AG08396 (cell line): ENCODE measurements at places on chromosomes 11 and 22.

GRCh38 chr11:76770642-76771445, 12.3 kb upstream of the TSKU start:
- DNase-seq: peak; percentile 83

GRCh38 chr22:39129746-39130145, 22.7 kb downstream of the CBX7 start:
- no peak for DNase-seq

GRCh38 chr22:29821291-29822016, 16.6 kb downstream of the ASCC2 start:
- peak; percentile 59 for DNase-seq

DNA sequence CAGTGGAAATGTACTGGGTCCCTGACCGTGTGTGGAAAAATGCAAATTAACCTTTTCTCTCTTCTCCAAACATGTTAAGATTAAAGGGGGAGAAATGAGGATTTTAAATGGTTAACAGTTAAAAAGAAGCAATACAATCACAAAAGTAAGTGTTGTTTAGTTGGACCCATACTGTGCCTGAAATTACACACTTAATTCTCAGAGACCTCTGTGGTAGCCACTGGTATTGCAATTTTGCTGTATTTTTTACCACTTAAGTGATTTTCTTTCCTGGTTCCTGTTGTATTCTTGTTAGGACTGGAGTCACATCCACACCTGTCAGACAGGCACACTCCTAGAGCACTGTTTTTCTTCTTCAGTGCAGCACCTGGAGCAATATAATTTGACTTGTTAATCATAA, 179.6 kb upstream of the PDGFD start:
- no peak for DNase-seq
